Activated naive CD4-positive, alpha-beta T cell treated with Interleukin-2 at 50 U/mL for 16 hours (primary cell): ENCODE measurements at places on chromosomes 16 and 17.

DNA sequence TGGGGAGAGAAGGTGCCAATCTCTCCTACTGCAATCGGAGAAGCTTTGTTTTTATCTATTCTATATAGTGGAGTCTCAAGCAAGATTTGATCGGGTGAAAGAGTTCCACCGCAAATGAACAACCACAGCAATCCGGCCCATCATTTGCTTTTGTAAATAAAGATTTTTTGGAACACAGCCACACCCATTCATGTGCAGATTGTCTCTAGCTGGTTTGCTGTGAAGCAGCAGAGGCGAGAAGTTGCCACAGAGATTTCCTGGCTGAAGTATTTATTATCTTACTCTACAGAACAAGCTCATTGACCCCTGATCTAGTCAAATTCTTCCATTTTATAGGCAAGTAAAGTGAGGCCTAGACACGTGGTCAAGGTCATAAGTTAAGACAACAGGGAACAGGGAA lies 195.5 kb upstream of the TNRC6C start:
- DNase-seq, result no peak

DNA sequence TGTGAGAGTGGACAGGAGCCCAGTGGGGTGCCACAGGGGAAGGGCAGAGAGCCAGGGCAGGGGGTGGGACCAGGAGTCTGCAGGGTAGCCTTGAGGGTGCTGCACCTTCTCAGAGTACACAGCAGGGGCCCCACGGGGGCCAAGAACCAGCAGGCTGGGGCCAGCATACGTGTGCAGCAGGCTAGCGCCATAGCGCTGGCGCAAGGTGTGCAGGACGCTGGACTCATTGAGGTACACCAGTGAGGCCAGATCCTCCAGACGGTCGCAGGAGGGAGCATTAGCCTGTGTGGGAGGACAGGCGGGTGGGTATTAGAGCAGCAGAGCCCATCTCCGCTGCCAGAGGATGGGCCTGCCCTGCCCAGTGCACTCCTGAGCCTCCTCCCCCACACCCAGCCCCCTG lies 58.8 kb downstream of the MYO18A start:
- no peak for DNase-seq

DNA sequence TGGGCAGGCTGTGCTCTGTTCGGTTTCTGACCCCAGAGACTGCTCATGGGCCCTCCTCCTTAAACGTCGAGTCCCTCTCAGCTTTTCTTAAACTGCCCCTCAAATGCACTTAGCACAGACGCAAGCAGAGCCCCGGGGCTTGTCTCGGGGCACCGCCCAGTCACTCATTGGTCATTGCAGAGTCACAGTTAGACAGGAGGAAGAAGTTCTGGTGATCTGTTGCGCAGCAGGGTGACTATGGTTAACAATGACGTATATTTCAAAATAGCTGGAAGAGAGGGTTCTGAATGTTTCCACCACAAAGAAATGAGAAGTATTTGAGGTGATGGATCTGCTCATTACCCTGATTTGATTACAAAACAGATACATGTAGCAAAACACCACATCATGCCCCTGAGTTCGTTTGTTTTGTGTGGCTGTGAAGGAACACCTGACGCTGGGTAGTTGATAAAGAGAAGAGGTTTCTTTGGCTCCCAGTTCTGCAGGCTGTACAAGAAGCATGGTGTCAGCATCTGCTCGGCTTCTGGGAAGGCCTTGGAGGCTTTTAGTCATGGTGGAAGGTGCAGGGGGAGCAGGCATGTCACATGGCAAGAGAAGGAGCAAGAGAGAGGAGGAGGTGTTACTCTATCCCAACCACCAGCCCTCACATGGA lies 387.4 kb downstream of the CPPED1 start:
- no peak for DNase-seq

GRCh38 chr17:16987066-16987829 lies 15.3 kb upstream of the TNFRSF13B start:
- no peak for DNase-seq

GRCh38 chr16:4682616-4683254 lies 10.6 kb upstream of the NUDT16L1 start:
- DNase-seq, result peak; percentile 29

GRCh38 chr16:8936421-8936820 lies 27.3 kb downstream of the USP7 start:
- DNase-seq, result peak; percentile 86

- peak; percentile 57 for DNase-seq
Measured at GRCh38 chr16:9047689-9048301, 43.6 kb upstream of the HAPSTR1 start.

GRCh38 chr16:49048557-49048956 lies 233.1 kb downstream of the CBLN1 start:
- no peak for DNase-seq

DNA sequence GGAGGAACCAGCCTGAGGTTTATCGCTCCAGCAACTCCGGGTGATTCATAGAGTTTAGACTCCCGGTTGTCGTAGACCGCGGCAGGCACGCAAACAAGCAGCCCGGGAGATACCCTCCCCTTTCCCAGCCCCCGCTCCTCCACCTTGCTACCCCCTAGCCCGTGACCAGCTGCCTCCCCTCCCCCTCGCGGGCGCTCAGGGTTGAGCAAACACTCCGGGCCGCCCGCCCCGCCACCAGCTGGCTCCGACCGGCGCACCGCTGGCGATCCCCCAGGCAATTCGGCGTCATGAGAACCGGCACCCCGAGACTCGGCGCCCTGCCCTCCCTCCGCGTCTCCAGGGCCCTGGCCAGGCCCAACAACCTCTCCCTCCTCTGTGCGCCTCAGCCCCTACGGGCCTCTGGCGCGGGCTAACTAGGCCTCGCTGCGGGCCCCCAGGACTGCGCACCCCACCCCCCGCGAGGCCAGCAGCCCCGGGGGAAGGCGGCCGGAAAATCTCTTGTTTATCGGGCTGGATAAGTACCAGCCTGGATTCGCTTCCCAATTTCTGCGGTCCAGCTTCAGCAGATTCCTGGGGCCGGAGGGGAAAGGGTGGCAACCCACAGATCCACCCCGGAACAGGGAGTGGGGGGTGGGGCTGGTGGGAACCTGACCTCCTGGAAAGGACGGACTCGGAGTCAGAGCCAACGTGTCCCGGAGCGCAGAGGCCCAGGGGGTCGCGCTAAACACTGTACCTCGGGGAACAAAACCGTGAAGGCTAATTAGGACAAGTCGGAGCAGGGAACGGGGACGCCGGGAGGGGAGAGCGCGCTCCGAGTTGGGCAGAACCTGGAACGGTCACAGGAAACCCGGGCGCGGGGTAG lies 951 bp upstream of the GPRC5C start:
- DNase-seq, result no peak

DNA sequence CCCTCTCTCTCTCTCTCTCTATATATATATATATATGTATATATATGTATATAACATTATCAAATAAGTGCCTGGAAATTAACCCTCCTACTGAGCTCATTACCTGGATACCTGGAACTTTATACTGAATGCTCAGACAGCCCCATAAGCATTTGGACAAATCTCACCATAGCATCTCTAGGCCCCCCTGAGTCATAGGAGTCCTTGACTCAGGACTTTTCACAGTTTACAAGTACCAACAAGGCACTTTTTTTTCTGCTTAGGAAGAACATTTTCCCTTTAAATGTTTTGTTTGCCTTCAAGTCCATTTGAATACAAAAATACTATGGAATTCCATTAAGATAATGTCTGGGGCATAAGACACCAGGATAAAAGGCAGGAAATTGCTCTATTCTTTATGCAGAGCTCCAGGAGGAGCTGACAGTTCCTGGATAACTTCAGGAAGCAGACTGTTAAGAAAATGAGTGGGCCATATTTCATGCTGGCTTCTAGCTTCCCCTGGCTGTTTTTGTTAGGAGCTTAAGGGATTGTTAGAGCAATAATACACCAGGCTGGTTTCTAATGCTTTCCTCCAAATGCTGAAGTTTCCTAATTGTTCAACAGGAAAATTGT lies 171.7 kb upstream of the ASIC2 start:
- DNase-seq, result no peak

DNA sequence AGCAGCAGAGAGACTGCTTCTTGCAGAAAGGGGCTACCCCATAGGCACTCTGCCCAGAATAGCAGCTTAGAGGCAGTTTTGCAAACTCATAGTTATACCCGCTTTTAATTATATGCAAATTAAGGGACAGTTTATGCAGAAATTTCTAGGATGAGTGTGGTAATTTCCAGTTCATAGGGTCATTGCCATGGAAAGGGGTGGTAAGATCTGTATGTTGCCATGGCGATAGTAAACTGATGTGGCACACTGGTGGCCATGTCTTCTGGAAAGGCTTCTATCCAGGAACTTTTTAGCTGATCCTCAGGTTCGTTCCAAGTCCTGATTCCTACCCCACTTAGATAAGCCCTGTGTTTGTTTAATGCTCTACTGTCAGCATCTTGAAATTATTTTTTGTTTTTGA lies 6.2 kb downstream of the STXBP4 start:
- no peak for DNase-seq

- no peak for DNase-seq
Measured at GRCh38 chr17:44346064-44346844, 1.2 kb downstream of the GRN start.

- no peak for DNase-seq
Measured at GRCh38 chr17:34368946-34369500, 6.0 kb upstream of the CCL1 start.

DNA sequence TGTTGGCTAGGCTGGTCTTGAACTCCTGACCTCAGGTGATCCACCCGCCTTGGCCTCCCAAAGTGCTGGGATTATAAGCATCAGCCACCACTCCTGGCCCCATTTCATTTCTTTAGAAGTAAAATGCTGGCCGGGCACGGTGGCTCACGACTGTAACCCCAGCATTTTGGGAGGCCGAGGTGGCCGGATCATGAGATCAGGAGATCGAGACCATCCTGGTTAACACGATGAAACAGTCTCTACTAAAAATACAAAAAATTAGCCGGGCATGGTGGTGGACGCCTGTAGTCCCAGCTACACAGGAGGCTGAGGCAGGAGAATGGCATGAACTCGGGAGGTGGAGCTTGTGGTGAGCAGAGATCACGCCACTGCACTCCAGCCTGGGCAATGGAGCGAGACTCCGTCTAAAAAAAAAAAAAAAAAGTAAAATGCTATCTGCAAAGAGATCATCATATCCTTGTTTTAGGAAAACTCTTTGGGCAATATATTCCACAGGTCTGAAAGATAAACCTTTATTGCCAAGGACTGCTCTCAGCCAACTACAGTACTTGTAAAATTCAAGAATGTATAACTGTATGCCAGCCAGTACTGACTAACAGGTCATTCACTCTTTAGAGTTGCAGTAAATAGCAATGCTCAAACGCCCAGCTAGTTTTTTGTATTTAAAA lies 3.8 kb downstream of the GJC1 start:
- DNase-seq, result no peak

GRCh38 chr17:3827124-3827773 lies 18.8 kb downstream of the NCBP3 start:
- peak; percentile 66 for DNase-seq

DNA sequence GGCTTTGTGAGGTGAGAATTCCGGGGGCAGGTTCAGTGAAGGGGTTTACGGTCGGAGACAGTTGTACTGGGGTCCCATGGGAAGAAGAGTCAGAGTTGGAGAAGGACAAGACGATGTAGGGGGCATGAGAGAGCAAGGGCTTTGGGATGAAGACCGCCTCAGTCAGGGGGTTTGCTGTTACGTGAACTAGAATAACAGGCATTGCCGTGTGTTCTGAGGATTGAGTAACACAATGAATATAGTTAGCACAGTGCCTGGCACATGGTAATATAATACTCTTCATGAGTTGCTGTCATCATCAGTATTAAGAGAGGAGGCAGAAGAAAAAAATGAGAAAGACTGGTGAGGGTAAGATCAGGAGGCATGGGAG lies 577 bp downstream of the ZNF646 start:
- no peak for DNase-seq

GRCh38 chr17:50146230-50146926 lies 4.1 kb downstream of the PPP1R9B start:
- DNase-seq, result no peak

DNA sequence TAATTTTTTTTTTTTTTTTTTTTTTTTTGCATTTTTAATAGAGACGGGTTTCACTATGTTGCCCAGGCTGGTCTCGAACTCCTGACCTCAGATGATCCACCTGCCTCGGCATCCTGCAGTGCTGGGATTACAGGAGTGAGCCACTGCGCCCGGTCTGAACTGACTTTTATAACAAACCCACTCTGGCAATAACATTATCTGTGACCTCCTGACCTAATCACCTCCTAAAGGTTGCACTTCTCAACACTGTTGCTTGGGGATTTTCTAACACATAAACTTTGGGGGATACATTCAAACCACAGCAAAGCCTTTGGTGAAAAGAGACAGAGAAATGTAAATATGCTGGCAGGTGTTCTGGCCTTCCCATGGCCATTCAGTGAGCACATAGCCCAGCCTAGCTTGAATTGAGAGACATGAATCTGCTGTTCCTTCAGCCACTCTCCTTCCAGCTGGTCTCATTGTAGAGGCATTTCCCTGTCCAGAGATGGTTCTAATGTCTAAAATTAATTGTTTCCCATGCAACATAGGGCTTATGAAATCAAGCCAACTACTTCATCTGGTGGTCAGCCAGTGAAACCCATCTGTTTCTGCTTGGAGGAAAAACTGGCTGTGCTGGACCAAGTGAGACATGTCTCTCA lies 28.3 kb downstream of the LYRM1 start:
- no peak for DNase-seq
